ENCODE measurements at places on chromosomes 7 and 10.
A peak's percentile ranks its signal among the peaks of the same experiment; 100 is the strongest.

DNA sequence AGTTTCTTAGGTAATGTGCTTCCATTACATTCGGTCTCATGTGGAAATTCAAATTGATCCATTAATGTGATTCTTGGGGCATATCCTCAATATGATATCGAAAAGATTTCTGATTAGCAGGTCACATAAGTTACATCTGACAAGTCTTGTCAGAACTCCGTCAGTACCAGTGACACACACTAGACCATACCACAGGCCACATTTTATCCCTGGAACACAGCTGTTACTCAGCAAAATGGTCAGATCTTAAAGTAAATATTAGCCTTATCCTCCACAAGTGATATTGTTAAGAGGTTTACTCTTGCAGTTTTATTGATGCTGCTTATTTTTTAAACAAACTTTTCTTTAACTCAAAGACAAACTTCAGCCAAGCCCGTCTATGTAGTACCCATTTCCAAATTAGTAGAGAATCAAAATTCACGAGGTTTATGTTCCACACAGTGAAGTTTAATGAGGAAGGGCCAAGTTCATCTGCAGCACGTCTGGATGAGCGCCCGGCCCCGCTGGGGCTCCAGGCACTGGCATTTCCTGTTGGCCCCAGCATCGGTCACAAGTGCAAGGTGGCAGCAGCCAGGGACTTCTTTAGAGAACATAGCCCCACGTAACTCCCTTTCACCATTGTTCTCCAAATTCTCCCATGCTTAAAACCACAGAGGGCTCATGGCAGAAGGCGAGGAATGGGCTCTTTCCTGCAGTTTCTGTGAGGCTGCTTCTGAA, 132.2 kb downstream of the VIPR2 start:
- no peak for DNase-seq

DNA sequence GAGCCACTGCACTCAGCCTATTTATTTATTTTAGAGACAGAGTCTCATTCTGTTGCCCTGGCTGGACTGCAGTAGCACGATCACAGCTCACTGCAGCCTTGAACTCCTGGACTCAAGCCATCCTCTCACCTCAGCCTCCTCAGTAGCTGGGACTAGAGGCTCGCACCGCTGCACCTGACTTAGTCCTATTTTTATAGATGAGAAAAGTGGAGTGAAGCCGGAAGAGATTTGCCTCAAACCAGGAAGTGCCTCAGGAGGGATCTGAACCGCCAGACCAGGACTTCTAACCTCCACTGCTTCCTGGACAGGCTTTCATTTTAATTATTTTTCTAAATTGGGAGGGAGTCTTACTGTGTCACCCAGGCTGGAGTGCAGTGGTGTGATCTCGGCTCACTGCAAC, 17.5 kb upstream of the CLIP2 start:
- no peak for DNase-seq

- DNase-seq, result no peak
Measured at GRCh38 chr7:141844256-141844655, 3.0 kb upstream of the PRSS37 start.

- peak; percentile 17 for DNase-seq
Measured at GRCh38 chr10:74223755-74224529, 72.9 kb downstream of the ADK start.

DNA sequence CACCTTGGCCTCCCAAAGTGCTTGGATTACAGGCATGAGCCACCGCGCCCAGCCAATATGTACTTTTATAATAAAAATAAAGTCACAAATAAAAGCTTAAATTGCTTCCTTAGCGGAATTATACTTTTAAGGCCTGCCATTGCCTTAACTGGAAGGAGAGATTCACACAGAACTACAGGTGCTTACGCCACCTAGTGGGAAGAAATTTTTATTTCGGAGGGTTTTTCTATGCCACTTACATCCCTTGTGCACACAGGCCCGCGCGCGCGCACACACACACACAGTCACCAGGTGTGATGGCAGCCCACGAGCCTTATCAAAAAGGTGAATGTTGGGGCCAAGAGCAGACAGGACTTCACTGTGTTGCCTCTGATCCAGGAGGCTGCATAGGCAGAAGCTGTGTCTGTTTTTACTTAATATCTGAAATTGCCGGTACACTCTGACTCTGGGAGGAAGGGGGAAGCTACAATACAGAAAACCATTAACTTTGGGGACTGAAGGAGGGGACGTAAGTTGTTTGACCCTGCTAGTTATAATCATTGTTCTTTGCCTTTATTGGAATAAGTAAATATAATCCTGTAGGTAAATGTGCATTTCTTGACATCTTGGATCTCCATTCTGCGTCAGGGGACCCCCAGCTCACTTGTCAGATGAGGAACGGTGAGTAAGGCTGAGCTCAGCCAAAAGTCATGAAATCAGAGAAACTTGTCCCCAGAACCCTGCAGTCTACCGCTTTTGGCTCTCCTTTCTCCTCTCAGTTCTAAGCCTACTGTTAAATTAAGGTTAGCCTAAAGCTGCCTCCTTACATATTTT, 87.1 kb downstream of the SLC16A9 start:
- peak; percentile 22 for DNase-seq

DNA sequence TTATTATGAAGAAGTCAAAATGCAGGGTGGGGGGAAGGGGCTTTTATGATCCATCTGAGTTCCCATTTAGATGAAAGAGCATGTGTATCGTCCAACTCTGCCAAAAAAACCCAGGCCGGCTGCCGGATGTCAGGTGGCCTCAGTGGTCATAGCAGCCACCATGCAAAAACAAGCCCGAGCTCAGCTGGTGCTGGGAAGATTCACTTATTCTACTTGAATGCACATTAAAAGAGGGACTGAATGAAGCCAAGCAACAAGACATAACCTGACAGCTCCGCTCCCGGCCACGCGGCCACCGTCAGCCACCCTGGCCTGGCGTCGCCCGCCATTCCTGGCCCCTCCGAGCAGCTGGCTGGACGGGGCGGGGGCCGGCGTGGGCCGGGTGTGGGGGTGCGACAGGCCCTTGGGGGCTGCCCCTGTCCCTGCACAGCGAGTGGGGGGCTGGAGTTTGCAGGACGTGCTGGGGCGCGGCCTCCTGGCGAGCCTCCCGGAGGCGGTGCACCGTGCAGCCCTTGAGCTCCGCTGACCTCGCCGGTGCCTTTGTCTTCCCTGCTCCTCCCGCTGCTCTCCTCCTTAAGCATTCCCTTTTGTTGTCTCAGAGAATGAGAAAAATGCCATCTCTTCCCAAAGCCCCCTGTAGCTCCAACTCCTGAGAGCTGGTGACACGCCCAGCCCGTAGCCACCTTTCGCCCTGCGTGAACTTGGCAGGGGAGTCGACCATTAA, 67.8 kb downstream of the EBF3 start:
- no peak for DNase-seq

DNA sequence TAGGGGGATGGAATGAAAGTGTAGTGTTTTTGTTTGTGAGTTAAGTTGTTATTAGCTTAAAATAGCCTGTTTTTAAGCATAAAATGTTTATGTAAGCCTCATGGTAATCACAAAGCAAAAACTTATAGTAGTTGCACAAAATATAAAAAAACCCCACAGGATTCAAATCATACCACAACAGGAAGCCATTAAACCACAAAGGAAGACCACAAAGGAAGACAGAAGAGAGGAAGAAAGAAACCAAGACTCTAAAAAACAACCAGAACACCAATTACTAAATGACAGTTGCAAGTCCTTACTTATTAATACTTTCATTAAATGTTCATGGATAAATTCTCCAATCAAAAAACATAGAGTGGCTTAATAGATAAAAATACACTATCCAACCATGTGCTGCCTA, 63.6 kb downstream of the ANKRD7 start:
- DNase-seq, result no peak

- DNase-seq, result no peak
Measured at GRCh38 chr10:18418541-18419215, 232.7 kb downstream of the NSUN6 start.

Data from GM04504 (cell line).